ENCODE measurements at places on chromosomes 2 and 18. TPM values are rescaled to one million over a fixed set of nuclear protein-coding genes. Genes with fewer than 3 reads are reported as not detected.

Gene GFPT1
- total RNA-seq = 65.1 TPM

DNA sequence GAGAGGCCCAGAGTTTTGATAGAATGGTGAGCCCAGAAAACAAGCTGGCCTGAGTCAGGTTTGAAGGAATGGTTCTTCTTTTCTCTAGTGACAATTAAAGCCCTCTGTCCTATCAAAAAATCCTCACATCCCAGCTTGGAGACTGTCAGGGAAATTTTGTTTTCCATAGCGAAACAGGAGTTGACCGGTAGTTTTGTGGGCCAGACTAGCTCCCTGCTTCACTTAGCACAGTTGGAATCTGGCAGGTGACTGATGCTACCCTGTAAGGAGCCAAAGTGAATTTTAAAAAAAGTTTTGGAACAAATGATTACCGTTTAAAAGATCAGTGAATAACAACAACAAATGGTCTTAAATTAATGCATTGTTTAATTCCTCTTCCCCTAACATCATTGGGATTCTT, 6.7 kb downstream of the NAB1 start:
- no peak for DNase-seq

Gene CRYGA
- not detected for total RNA-seq

Gene IL1R1
- 60.8 TPM for total RNA-seq

Gene DLGAP1
- total RNA-seq = 0.47 TPM

DNA sequence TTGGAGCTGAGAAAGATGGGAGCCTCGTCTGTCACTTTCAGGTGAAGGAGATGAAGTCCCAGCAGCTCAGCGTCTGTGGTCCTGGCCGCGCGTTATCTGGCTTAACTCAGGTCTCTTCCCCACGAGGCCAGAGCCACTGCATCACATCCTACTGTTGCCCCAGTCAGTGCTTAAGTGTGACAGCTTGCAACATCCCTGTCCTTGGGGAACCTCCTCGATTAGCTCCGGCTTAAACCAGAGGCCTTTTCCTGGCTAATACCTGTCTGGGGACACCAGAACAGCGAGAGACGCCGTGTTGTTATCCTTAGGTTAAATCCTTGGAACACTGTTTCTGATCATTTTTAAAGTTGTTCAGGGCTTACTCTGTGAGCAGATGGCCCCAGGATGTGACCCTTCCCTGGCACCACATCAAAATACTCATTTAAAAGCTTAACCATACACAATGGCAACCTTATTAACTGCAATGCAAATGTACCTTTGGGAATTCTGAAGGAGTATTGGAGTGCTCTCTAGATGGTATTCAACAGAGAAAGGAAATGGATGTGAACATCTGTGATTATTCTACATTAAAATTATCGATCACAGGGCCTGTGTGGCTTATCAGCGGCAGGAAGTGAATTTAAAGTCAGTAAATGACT, 61.2 kb upstream of the SPP2 start:
- DNase-seq = no peak

- DNase-seq = no peak
These were observed 69.2 kb upstream of the WIPF1 start for GRCh38 chr2:174666845-174667244.

GRCh38 chr2:191109888-191110287, 40.9 kb downstream of the STAT4 start:
- no peak for DNase-seq

Gene SPATA3
- total RNA-seq = not detected
